NCI-H1694 (cell line): ENCODE measurements at places on chromosomes 7 and 10.

- no peak for DNase-seq
Measured at GRCh38 chr7:137017221-137017620, 148.8 kb downstream of the CHRM2 start.

- DNase-seq = no peak
Measured at GRCh38 chr7:43658718-43659548, 70.4 kb downstream of the COA1 start.

- DNase-seq = no peak
Measured at GRCh38 chr10:131514454-131514853, 202.9 kb upstream of the TCERG1L start.

DNA sequence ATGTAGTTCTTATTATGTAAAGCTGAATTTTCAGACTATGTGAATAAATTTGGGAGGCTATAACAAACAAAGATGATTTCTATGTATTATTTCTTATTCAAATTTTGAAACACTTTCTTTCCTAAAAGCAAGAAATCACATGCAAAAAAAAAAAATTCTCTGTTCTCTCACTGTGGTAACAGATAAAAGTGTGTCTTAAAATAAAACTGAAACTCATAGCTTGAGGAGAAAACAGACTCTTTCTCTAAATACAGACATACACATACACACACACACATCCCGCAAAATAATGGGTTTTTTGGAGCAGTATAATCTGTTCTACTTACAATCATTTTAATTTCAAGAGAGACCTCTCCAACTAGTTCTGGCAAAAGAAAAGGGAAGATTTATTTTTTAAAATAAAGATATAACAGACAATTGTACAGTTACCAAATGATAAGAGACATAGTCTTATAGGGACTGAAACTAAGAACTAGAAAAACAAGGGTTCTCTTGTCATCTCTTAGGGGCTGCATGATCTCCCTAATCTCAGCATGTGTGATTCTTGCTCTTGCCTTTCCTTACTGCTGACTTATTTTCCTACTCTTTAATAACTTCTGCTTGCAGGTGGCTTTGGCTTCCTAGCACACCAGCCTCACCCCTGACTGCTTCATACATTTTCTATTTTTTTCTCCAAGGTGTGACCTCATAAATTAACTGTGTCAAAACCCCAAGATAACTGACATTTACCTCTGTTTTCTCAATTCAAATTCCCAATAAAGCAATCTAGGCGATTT is 483.5 kb upstream of the POT1 start:
- DNase-seq = no peak
